Stomach (tissue), 19 donors: ENCODE measurements at places on chromosomes 2 and 18.

DNA sequence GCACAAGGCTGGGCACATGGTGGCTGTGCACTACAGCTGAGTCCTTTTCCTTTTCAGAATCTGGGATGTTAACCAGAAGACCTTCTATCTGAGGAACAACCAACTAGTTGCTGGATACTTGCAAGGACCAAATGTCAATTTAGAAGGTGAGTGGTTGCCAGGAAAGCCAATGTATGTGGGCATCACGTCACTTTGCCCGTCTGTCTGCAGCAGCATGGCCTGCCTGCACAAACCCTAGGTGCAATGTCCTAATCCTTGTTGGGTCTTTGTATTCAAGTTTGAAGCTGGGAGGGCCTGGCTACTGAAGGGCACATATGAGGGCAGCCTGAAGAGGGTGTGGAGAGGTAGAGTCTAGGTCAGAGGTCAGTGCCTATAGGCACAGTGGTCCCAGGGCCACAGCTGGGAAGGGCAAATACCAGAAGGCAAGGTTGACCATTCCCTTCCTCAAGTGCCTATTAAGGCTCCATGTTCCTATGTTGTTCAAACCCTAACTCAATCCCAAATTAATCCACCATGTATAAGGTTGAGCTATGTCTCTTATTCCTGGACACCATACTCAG lies 2.2 kb downstream of the IL1RN start:
- DNase-seq: no peak

DNA sequence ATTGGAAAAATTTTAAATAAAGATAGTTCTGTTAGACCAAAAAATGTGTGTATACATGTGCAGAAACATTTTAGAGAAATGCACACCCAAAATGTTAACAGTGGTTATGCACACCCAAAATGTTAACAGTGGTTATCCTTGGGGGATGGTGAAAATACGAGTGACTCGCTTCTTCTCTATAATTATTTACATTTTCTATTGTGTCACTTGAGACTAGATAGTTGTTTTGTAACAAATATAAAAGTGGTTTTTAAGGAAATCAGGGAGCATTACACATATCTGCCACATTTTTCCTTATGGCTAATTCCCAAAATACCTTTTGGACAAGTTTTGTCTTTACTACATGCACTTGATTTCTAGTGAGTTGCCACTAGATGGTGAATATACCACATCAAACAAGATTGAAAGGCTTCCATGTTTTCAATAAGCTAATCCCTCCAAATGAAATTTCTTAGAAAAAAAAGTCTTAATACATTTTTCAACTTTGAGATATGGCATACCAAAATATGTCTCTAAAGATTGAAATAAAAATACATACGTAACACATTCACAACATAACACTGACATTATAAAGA lies 9.0 kb upstream of the HIBCH start:
- DNase-seq: no peak

- DNase-seq: peak; percentile 41
Observed at GRCh38 chr2:7169593-7169992, 252.4 kb downstream of the RNF144A start.

DNA sequence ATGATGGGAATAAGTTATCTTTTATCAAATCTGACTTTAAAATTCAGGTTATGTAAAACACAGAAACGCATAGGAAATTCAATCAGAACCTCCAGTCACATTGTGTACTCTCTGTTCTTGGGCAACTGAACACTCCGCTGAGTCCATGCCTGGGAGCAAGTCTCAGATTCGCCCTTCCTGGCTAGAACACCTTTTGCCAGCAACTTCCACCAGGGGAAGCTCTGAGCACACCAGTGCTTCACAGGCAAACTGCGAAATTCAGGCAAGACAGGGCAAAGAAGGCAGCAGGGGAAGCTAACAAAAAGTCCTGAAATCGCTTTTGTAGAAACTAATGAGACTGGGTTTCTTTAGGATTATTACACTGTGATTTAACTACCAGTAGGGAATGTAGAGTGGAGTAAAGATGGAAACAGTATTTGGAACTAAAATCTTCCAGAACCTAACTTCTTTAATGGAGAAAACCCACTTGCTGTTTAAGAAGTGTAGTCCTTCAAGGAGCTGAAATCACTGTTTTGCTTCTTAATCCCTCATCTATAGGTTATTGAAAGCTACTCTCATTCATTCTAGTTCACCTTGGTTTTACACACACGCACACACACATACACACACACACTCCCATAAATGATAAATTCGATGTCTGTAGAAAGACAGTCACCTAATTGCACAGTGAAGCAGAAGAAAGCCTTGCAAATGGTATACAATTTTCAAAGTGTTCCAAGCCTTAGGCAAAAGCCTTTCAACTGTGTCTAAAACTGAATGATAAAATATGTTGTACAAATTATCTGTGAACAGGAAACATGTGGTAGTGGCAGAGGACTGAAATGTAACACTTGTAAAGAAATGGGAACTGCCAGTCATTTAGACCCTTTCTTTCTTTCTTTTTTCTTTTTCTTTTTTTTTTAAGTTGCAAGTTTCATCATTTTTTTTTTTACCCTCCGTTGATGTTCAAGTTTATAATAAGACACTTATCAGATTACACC lies 214.5 kb downstream of the TMEM182 start:
- no peak for DNase-seq

GRCh38 chr18:50207722-50208121 lies 12.8 kb upstream of the MYO5B start:
- DNase-seq: no peak

DNA sequence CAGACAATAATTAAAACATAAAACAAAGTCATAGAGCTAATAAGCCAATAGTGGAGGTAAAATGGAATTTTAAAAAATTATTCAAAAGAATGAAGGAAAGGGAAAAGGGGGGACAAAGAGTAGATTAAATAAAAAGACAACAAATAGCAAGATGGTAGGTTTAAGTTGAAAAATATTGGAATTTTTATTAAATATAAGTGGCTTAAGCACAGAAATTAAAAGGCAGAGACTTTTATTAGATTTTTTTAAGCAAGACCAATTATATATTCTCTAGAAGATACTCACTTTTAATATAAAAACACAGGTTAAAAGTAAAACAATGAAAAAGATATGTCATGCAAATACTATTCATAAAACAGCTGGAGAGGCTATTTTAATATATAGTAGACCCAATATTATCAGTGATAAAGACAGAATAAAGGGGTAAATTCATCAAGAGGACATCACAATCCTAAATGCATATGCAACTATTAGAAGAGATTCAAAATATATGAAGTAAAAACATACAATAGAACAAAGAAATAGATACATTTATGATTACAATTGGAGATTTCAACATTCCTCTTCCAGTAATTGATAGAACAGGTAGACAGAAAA lies 98.7 kb downstream of the CYP26B1 start:
- DNase-seq: no peak

- DNase-seq: no peak
Observed at GRCh38 chr2:119136872-119137271, 21.7 kb downstream of the C1QL2 start.

DNA sequence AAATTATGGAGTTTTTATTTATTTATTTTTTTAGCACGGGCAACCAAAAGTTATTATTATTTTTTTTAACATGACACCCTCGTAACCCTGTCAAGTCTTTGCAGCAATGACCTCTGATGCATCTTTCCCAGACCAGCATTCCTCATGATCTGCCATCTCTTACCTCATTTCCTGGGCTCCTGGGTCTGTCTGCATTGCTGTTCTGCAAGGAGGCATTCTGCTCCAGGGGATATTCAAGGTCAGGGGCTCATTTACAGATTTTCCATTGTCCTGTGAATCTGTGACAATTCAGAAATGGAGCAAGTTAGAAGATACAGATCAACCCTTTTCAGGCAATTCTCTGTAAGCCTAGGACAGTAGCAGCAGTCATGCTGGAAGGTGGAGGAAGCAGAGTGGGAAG lies 43.0 kb downstream of the NGEF start:
- DNase-seq: no peak

GRCh38 chr2:177784745-177785067 lies 287.9 kb downstream of the PDE11A start:
- DNase-seq: no peak
